Osteocyte (in vitro differentiated cells): ENCODE measurements at places on chromosomes 13 and 19. TPM values are rescaled to one million over a fixed set of nuclear protein-coding genes. Genes with fewer than 3 reads are reported as not detected.

GRCh38 chr13:93262729-93263345 lies 36.2 kb downstream of the GPC6 start:
- no peak for DNase-seq

DNA sequence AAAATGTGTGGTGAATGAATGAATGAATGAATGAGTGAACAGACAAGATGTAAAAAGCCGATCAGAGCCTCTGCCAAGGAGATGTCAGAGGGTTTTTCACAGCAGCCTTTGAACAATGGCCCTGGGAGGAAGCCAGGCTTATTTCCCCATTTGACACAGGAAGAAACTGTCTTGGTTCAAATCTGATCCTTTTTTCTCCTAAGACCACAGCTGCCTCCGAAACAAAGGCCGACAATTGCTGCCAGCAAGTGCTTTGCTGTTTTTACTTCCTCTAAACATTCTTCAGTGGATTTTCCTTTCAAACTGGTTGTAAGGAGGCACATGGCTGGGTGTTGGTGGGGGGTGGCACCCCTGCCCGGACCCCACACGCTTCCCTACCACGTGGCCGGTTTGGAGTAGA lies 44.2 kb upstream of the HOMER3 start:
- no peak for DNase-seq

Gene BLVRB
- 45.6 and 51.5 TPM in 2 replicates for total RNA-seq

DNA sequence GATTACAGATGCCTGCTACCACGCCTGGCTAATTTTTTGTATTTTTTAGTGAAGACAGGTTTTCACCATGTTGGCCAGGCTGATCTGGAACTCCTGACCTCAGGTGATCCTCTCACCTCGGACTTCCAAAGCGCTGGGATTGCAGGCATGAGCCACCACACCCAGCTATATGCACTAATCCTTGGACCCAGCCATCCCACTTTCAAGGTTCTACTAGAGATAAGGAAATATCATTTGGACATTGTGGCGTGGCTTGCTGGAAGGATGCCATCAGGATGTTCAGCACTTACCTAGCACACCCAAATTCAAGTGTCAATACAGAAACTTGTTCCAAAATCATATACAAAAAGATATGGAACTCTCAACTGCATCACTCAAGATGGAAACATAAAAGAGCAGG lies 136.4 kb downstream of the ABCC4 start:
- DNase-seq, result no peak

DNA sequence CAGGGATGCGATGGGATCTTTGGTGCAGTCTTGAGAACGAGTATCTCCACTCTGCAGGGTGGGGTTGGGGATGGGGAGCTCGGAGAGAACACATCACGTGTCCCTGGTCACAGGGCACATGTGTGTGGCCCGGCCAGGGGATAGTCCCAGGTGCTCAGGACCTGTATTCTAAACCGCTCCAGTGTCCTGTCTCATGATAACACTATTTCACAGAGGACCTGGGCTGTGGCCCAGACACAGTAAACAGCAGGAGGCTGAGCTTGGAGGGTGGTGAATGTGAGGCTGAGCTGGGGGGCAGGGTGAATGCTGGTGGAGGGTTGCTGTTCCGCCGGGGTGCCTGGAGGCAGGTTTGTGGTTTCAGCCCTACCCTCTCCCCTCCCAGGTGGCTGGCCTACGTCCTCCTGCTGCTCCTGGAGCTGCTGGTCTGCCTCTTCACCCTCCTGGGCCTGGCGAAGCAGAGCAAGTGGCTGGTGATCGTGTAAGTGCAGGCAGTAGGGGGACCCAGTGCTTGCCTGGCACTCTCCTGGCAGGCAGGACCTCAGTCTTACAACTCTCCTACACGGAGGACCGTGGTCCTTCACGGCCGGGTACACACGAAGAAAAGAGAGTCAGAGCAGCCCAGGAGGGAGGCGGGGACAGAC lies 11.1 kb downstream of the TTYH1 start:
- DNase-seq, result no peak

- no peak for DNase-seq
Measured at GRCh38 chr13:32902874-32903273, 113.3 kb upstream of the KL start.

Gene DLEU7
- 0.16 and 0.43 TPM in 2 replicates for total RNA-seq

DNA sequence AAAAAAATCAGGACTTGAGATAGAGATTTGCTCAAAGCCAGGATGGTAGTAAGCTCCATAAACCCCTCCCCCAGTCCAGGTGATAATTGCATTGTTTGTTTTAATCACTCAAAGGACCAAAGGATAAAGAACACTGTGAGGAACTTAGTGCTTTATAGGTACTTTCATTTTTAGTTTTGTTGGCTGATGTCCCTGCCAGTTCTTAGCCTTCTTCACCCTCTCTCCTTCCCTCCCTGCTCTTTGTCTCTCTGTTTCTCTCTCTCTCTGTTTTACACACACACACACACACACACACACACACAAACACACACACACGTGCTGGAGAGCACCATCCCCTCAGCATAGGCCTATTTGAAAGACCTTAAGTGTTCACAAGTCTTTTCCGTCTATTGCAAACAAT lies 5.2 kb downstream of the FRY start:
- DNase-seq, result no peak

DNA sequence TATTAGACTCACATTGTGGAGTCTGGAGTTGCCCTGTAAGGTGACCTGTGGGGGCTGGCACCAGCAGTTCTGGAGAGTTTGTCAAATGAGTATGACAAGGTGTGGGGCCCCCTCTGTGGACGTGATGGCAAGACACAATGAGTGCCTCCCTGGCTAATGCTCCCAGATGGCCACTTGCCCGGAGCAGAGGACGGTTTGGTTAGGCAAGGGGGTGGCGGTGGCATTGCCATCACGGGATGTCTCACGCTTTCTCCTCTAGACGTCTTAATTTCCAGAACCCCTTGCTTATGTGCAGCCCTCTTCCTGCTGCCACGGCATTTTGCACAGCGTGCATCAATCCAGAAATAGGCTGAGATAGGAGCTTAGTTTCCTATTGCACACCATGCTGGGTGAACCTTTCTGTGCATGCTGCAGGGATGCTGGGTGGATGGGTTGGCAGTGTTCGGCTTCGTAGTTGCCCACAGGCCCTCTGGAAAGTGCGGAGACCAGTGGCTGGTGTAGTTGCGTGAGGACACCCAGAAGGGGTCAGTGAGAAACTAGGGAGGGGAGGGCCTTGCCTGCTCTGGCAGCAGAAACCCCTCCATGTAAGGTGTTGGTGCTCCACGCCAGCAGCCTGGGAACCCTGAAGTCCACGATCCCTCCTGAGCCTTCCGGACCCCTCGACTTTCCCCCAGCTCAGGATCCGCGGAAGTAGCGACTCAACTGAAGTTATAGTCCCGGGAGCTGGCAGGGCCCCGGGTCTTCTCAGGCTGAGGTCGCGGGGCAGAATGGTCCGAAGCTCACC lies 18.1 kb upstream of the LRP3 start:
- no peak for DNase-seq

Gene JSRP1
- total RNA-seq, result not detected in 2 replicates

GRCh38 chr19:35462476-35462953 lies 14.5 kb downstream of the FFAR2 start:
- no peak for DNase-seq

GRCh38 chr13:22945321-22946226 lies 235.2 kb upstream of the SGCG start:
- peak; percentile 77 for DNase-seq

DNA sequence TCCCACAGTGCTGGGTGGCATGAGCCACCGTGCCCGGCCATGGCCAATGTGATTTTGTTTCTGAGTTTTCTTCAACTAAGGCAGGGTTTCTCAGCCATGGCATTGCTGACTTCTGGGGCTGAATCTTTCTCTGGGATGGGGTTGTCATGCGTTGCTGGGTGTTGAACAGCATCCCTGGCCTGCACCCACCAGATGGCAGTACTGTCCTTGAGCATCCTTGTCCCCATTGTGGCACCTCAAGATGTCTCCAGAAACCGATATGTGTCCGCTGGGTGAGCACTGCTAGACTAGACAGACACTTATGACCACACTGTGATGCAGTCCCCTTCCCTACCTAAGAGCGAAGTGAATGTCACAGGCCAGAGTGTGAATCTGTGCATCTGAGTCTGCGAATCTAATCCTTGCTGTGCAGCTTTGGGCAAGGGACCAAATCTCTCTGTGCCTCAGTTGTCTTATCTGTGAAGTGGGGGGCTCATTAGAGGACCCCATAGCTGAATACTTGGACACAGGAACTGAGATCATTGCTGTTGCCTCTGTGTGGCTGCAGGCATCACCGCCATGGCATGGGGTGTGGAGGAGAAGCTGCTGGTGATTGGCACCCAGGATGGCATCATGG lies 50.3 kb upstream of the SIN3B start:
- no peak for DNase-seq

Gene IGSF23
- not detected in 2 replicates for total RNA-seq

Gene ZNF177
- 5.9 and 6.6 TPM in 2 replicates for total RNA-seq

DNA sequence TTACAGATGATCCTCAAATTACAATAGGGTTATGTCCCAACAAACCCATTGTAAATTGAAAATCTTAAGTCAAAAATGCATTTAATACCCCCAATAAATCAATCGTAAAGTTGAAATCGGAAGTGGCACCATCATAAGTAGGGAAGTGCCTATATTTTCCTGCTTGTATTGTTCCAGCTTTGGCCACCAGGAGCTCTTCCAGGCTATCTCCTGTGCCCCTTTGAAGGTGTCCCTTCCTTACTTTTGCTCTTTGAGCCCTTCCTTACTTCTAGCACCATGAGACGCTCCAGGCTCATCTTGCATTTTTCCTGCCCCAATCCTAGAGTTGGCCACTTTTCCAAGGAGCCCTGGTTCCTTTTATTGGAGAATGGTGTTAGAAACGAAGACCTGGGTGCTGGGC lies 163.0 kb upstream of the TSC22D1 start:
- DNase-seq, result no peak

Gene METTL21C
- total RNA-seq, result not detected in 2 replicates

DNA sequence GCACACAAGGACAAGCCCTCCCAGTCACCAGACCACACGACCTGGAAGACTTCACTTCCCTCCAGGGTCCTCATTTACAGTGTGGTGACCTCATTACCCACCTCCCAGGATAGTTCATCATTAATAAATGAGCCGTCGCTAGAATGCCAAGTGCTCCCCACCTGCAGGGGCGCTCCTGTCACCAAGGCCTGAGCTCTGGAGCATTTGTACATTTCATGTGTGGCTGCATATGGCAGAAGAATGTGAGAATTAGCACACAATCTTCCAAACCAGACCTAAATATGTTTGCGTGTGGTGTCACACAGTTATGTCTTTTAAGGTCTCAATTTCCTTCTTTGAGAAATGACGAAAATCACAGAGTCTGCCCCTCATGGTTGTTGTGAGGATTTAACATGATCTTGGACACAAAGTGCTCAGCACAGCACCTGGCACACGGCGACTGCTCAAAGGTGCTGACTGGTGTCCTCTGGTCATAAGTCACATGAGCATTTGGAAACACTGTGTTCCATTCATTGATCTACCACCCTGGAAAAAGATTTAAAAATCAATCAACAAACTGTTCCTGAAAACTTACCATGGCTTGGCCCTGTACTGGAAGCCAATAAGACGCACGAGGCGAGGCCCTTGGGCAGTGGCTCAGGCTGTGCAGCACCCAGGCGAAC lies 150.6 kb upstream of the SPACA7 start:
- DNase-seq, result no peak

GRCh38 chr13:57824121-57824520 lies 192.6 kb downstream of the PCDH17 start:
- no peak for DNase-seq

DNA sequence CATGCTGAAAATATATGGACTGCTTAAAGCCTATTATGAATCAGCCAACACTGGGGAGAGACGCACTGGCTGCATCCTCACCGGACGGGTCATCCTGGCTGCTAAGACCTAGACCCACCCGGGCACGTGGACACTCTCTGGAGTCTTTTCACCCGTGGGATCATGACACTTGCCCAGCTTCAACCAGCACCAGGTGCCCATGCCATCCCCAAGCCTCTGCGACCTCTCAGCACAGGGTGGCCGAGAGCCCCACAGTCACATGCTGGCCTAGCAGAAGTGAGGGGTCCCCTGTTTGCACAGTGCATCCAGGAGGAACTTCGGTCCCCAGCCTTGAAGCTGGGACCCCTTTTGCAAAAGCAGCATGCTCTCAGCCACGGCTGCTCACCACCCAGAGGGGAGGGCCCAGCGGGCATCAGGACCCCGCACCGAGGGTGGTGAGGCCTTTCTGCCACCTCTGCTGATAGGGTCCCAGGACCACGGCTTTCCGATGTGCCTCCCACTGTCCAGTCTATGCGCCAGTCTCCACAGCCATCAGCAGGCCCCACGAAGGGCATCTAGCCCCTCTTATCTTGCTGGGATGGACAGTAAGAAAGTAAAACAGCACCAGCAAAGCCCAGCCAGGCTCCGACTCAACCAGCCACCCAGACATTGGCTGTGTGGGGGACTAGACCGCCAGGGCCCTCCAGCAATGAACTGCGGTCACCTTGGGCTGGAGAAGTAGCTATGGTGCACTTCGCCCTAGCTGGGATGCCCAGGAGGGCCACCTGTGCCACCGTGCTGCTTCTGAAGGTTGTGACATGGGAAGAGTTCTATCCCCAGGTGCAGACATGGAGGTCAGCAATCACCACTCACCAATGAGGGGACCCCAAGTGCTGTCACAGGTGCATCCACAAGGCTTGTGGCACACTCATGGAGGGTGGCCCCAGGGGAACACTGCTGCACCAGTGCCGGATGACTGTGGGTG lies 73.1 kb downstream of the CEBPG start:
- DNase-seq, result no peak

Gene CLIP3
- total RNA-seq, result 72.8 and 78.3 TPM in 2 replicates

DNA sequence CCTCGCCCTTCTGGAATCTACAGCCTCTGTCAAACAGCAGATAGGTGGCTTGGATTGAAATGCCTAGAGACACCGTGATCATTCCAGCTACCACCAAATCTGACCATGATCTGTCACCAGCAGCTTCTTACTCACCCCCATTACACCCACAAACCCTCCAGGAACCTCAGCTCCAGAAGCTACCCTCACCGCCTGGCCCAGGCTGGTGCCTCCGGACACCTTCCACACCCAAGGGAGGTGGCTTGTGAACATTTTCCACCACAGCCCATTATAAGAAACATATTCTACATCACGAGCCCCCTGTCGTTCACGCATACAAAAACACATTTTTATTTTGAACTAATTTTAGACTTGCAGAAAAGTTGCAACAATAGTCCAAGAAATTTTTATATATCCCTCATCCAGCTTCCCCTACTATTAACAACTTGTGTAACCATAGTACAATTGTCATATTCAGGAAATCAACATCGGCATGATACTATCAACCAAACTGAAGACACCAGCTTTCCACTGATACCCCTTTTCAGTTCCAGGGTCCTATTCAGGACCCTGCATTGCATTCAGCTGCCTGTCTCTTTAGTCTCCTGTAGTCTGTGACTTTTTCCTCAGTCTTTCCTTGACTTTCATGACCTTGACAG lies 15.4 kb upstream of the UBE2L5 start:
- no peak for DNase-seq

DNA sequence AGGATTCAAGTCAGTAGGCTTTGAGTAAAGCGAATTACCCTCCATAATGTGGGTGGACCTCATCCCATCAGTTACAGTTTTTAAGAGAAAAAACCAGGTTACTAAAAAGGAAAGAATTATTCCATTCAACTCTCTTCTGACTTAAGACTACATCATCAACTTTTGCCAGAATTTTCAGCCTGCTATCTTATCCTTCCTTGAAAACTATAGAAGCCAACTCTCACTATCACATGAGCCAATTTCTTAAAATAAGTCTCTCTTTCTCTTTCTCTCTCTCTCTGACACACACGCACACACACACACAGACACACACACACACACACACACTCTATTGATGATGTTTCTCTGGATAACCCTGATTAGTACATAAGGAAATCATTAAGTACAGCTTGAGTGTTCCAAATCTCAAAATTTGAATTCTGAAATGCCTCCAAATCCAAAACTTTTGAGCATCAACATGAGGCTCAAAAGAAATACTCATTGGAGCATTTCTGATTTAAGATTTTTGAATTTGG lies 217.0 kb upstream of the PRR20A start:
- DNase-seq, result no peak
